Activated CD4-positive, alpha-beta memory T cell treated with anti-CD3 and anti-CD28 coated beads, Interleukin-2, amount 10 ng/mL, durations not matched to agents 7 days and 5 days (primary cell): ENCODE measurements at places on chromosomes 7 and 10. TPM values are rescaled to one million over a fixed set of nuclear protein-coding genes. Genes with fewer than 3 reads are reported as not detected.

Gene TBXAS1
- total RNA-seq = 28.7 TPM

GRCh38 chr7:56078196-56078595 is 14.1 kb downstream of the SUMF2 start:
- H3K27ac ChIP-seq = no peak overlapping the region
- peaks cover 2% of the 10 kb centered on the region for H3K4me1 ChIP-seq
- H3K36me3 ChIP-seq = peaks cover 35% of the 10 kb centered on the region
- no peak overlapping the region for H3K4me3 ChIP-seq

Gene OPN1SW
- not detected for total RNA-seq

DNA sequence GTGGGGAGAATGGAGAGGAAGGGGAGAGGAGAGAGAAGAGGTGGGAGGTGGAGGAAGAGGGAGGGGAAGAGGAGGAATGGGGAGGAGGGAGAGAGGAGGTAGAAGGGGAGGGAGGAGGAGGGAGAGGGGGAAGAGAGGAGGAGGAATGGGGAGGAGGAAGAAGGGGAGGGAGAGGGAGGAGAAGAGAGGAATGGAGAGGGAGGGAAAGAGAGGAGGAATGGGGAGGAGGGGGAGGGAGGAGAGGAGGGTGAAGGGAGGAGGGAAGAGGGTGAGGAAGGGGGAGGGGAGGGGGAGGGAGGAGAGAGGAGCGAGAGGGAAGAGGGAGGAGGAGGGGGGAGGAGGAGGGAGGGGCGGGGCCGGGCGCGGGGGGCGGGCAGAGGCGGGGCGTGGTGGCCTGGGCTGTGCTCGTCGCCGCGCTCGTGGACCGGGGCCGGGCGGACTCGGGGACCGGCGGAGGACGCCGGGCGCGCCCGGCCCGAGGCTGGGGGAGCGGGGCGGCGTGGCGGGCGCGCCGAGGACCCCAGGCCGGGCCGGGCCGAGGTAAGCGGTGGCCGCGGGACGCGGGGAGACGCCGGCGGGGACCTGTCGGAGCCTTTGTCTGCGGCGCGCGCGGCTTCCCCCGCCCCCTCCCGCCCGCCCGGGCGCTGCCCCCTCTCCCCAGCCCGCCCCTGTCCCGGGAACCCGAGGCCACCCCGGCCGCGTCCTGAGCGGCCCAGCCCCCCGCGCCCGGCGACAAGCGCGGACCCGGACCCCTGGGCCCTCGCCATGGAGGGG is at the start of gene SLC29A4:
TSS of gene SLC29A4 (plus strand) at position 401 of the 774 bp plus-strand sequence. CDS start 4,874 bp downstream, outside the sequence.
- peaks cover 8% of the 10 kb centered on the region for H3K27me3 ChIP-seq
- H3K27ac ChIP-seq = no peak within 1 kb of the TSS
- no peak within 1 kb of the TSS for H3K4me3 ChIP-seq
- H3K4me1 ChIP-seq = no peaks in the 10 kb centered on the region

GRCh38 chr10:50392426-50392825 is 141.1 kb upstream of the ASAH2 start:
- no peak for DNase-seq
- H3K4me3 ChIP-seq = no peak overlapping the region
- H3K27ac ChIP-seq = no peak overlapping the region
- no peaks in the 10 kb centered on the region for H3K27me3 ChIP-seq
- H3K4me1 ChIP-seq = peaks cover 37% of the 10 kb centered on the region

GRCh38 chr7:141748396-141748795 is 10.2 kb downstream of the SSBP1 start:
- no peak overlapping the region for H3K27ac ChIP-seq
- H3K4me1 ChIP-seq = no peaks in the 10 kb centered on the region
- H3K36me3 ChIP-seq = peaks cover 75% of the 10 kb centered on the region
- DNase-seq = no peak

DNA sequence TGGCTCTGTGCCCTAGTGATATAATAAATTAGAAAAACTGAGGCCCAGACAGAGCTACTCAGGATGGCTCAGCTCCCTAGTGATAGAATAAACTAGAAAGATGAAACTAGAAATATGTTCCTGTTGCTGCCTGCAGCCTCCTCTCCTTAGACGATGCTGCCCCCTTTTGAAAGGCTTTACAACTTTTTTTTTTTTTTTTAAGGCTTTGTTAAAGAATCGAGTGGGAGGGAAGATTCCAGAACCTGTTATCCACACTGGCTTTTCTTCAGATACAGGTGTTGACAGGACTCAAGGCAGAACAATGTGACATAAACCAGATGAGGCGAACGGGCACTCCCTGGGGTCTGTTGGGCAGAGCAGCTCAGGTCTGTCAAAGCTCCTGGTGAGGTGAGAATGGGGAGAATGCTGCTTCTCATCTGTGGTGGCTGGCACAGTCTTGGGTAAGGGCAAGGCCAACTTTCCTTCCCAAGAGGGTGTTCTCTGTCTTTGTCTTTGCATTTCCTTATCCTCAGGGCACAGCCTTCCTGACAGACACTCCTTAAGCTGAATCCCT is 175.1 kb downstream of the COBL start:
- H3K4me3 ChIP-seq = no peak overlapping the region
- peaks cover 13% of the 10 kb centered on the region for H3K27me3 ChIP-seq
- H3K4me1 ChIP-seq = peaks cover 28% of the 10 kb centered on the region
- DNase-seq = no peak
- no peak overlapping the region for H3K27ac ChIP-seq

GRCh38 chr7:71535616-71536015 is 403.7 kb downstream of the GALNT17 start:
- no peaks in the 10 kb centered on the region for H3K36me3 ChIP-seq
- no peaks in the 10 kb centered on the region for H3K4me1 ChIP-seq
- H3K27ac ChIP-seq = no peak overlapping the region
- DNase-seq = no peak
- H3K27me3 ChIP-seq = no peaks in the 10 kb centered on the region
- H3K4me3 ChIP-seq = no peak overlapping the region

DNA sequence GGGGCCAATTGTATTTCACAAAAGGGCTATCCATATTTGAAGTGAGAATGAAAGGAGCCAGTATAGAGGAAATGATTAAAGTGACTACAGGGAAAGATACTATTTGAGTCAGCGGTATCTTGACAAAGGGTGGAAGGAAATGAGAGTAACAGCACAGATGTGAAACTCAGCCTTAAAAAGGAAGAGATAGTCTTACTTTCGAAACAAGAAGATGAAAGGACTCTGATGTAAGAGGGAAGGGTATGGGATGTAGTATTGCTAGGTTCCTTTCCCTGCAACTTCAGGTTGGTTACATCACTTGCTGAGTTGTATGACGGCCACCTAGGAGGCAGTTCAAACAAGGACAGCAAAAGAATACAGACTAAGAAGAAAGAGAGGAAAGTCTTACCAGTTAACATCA is 13.7 kb downstream of the CISD1 start:
- DNase-seq = peak; percentile 26
- H3K4me3 ChIP-seq = peak overlapping the region; percentile 58
- H3K36me3 ChIP-seq = peaks cover 30% of the 10 kb centered on the region
- H3K4me1 ChIP-seq = peaks cover 37% of the 10 kb centered on the region

Gene MSMB
- not detected for total RNA-seq

Gene PKD2L1
- total RNA-seq = not detected

DNA sequence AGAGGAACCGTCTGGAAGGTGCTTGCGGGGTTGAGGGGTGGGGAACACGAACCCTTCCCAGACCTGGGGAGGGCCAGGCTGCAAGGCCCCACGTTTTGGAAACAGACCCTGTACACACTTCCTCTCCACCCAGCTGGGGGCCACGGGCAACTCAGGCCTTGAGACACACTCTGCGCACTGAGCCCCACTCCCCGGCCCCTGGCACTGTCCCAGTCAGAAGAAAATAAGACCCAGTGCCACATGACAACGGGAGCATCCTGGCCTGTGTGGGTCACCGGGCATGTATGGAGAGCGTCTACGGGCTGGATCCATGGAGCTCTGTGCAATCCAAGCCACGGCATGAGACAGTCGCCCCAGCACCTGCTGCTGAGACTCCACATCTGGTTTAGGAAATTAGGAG is 63.7 kb downstream of the CARD11 start:
- H3K27me3 ChIP-seq = no peaks in the 10 kb centered on the region
- H3K27ac ChIP-seq = peak overlapping the region; percentile 21
- H3K4me3 ChIP-seq = peak overlapping the region; percentile 10
- peaks cover 57% of the 10 kb centered on the region for H3K36me3 ChIP-seq

Gene AMZ1
- total RNA-seq = 0.78 TPM
